NCI-H510A (cell line): ENCODE measurements at places on chromosomes 13 and 19.

DNA sequence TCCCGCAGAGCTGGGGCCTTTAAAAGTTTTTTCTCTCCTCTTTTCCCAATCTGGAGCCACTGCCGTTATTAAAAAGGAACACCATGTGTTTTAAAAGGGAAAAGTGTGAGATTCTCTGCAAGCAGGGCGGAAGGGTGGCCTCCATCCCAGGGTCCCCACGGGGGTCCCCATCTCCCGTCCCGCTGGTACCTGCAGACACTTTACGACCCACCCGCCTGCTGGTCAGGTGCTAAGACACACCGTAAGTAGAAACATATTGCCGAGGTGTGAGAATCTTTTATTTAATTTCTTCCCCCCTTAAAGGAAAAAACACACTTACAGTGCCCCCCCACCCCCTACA is 1.8 kb downstream of the CRLF1 start:
- no peak for DNase-seq

DNA sequence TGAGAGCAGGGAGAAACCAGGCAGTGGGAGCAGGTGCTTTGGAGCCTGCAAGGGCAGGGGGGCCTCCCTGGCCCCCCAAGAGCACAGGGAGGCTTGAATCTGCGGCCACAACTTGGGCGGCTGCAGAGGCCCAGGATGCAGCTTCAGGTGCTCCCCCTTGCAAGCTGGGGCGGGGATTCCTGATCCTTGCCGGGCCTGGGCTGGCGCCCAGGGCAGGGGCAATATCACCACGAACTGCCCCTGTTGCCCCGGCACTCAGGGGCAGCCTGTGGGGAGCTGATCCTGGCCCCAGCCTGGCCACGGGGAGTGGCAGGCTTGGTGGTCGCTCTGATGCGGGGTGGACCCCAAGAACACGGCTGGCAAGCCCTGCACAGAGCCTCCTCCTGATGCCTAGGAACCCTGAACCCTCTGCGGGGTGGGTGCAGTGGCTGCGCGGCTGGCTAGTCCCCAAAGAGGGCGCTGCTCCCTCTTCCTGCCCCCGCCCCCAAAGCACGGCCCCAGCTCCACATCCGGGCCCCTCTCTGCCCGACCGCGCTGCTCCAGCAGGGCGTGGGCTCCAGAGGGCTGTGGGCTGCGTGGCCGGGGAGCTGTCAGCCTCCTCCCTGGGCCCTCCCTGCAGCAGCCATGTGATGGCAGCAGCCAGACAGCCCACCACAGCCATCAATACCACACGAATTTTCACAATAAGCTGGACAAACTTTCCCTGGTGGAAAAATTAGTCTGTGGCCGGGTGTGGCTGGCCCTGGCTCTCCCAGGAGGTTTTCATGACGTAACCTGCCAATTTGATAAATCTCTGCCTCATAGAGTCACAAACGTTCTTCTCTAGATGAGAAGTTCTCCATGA is 21.0 kb downstream of the TNFSF9 start:
- no peak for DNase-seq

DNA sequence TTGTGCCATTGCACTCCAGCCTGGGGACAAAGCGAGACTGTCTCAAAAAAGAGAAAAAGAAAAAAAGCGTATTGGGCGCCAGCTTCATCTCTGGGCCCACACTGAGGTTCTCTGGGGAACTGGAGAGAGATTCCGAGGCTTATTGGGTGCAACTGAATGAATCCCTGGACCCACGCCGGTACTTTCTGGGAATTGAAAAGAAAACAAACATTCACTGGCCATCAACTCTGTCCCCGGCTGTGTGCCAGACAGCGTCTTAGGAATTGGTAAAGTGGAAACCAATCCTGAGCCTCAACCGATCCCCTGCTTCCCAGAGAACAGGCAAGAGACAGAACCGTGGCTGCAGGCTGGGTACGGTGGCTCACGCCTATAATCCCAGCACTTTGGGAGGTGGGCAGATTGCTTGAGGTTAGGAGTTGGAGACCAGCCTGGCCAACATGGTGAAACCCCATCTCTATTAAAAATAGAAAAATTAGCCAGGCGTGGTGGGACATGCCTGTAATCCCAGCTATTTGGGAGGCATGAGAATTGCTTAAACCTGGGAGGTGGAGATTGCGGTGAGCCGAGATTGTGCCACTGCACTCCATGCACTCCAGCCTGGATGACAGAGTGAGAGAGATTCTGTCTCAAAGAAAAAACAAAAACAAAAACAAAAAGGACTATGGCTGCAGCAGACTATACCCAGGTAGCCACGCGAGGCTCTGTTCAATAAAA is 8.6 kb downstream of the ANO8 start:
- no peak for DNase-seq

DNA sequence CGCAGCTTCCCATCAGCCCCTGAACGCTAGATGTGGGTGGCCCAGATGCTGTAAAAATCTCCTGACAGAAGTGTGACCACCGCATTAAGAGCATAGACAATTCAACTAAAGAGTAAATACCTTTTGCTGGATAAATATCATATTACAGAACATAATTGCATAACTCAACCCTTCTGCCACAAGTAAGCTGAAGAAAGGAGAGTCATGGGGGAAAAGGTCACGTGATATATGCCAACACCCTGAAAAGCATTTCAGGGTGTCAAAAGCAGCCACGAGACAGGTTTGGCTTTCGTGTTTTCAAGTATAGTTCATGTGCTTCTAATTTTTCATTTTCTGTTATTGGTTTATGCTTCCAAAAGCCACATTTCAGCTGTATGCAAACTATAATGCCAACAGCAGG is 71.3 kb downstream of the LHFPL6 start:
- no peak for DNase-seq

DNA sequence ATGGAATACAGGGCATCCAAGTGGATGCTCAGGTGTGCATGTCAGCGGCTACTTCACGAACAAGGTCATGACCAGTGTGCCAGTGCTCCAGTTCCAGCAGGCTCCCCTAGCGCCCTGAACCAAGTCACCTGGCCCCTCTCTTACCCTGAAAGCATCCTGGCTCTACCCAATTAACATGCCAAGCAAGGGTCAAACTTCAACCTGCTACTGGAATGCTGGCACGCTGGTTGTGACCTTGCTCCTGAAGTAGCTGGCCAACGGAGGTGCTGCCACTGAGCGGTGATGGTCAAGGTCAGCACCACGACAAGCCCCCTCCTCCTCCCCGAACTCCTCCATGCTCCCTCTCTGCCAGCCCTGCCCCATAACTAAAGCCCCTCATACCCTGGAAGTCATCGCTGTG is 96.0 kb downstream of the CRYL1 start:
- DNase-seq = no peak

DNA sequence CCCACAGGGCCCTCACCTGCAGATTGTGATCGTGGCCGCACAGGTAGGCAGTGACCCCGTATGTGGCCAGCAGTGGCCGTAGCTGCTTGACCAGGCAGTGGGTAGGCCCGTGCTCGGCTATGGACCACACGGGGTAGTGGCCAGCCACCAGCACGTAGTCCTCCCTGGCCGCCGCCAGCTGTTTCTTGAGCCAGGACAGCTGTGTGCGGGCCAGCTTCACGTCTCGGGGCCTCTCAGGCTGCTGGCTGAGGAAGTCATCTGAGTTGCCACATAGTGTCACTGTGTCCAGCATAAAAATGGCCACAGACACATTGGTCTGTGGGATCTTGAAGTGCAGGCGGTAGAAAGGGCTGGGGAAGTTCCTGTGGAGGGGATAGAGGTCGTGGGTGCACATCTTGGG is 1.2 kb downstream of the ACP5 start:
- no peak for DNase-seq

GRCh38 chr13:110398564-110399507 is 91.8 kb downstream of the COL4A2 start:
- no peak for DNase-seq

DNA sequence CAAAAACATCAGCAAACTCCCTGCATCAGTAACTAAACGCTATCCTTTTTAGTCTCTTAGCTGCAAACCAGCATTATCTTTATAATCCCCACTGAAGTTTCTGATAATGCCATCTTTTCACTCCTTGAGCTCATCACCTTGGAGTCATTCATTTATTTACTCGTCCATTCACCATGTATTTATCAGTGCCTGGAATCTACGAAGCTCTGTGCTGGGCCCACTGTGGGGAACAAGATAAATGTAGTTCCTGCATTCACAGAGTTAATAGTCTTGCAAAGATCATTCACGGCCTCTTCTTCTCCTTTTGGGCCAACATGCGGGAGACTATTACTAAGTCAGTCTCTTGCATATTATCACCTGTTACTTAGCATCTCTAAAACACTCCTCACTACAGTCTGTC is 89.4 kb downstream of the HS6ST3 start:
- no peak for DNase-seq

DNA sequence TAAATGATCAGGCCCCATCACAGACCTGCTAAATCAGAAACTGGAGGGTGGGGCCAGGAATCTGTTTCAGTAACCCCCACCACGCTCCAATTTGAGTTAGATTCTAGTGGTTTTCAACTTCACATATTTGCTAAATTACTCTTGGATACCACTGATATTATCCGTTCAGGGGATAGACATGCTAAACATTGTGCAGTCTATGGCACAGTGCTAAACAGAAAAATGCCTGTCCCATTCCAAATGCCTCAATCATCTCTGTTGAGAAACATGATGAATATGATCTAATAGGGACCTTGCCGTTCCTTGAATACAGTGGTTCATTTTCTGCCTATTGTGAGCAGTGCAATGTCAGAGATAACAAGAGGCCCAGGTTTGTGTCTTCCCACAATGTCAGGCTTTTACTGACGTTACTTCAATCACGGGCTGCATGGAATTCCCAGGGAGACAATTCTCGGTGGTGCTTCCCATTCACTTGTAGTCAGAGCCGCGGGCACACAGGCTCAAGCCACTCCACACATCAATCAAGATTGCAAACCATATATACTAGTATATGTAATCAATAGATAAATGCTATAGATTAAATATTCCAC is 52.7 kb downstream of the MYO16 start:
- DNase-seq = no peak

GRCh38 chr13:42702716-42703115 is 78.7 kb upstream of the FAM216B start:
- no peak for DNase-seq

DNA sequence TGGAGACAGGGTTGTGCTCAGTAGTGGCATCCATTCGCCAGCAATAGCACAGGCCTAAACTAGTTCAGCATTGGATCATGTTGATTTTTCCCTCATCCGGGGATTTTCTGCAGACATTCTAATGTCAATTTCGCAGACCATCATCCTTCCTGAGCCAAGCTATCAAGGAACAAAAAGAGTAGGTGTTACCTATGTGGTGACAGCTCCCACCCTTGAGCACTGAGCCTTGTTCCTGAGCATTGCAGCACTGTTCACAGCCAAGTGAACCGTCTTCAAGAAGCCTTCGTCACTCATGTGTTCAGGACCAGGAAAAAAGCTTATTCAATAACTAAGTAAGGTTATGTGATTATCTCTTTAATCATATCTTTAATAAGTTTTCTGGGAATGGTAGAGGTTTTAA is 576.2 kb downstream of the UQCRFS1 start:
- no peak for DNase-seq

DNA sequence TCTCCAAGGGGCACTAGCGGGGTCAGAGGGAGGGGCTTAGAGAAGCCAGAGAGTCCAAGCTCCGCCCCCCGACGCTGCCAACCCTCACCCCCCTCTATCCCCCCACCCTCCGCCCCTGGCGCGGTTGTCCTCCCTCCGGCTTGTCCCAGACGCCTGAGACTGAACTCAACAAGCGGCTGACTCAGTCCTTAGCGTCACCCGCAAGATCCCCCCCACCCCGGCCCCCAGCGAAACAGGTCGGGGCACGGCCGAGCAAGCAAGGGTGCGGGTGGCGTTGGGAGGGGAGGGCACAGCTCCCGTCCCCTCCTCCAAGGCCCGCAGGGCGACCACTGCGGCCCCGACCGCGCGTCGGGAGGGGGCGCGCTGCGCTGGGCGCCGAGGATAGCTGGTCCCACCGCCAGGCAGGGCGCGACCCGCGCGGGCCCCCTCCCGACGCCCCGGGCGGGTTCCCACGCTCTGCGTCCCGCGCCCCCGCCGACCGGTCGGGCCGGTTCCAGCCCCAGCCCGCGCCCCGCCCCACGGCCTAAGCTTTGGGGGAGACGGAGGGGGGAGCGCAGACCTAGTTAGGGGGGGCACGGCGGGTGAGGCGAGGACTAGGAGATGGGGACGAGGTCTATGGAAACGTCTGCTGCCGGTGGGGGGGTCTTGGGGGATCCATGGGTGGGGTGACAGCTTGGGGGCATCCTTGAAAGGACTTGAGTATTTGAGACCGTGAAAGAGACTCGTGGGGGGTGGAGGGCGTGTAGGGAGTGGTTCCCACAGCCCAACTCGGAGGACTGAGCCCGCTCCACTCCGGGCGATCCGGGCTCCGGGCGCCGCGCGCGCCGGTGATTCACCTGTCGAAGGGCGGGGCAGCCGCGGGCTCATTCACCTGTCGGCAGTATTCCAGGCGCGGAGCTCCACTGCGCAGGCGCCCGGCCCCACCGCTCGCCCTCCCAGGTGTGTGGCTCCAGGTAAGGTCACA is 5.1 kb downstream of the NOTCH3 start:
- DNase-seq = peak; percentile 92

DNA sequence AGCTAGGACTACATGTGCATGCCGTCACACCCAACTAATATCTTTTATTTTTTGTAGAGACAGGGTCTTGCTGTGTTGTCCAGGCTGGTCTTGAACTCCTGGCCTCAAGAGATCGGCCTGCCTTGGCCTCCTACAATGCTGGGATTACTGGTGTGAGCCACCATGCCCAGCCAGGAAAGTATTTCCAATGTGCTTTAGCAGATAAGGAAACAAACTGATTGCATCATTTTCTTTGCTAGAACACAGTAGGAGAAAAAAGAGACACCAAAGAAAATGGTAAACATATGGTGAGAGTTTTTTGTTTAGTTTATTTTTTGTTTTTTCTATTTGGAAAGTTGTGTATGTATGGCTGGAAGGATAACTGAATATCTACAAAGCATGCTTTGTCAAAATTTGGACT is 46.9 kb upstream of the AKAP11 start:
- no peak for DNase-seq

- no peak for DNase-seq
Observed at GRCh38 chr19:7790416-7790815, 27.4 kb downstream of the CLEC4M start.

DNA sequence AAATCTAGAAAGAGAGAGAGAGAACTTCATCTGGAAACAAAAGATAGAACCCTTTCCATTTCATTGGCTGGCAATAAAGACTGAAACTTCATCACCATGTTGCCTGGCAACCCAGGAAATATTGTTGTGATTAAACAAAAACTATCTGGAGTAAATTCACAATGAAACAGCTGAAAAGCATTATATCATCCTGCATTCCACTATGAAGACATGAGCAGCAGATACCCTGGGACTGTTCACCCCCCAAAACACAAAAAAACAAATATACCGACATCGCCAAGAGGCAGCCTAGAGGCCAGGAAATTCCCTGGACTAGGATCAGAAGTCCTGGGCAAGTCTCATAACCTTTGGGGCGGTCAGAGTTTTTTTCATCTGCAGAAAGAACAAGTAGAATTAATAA is 158.3 kb downstream of the FOXO1 start:
- DNase-seq = no peak

GRCh38 chr19:3057275-3057714 is 5.0 kb downstream of the TLE5 start:
- DNase-seq = peak; percentile 51

DNA sequence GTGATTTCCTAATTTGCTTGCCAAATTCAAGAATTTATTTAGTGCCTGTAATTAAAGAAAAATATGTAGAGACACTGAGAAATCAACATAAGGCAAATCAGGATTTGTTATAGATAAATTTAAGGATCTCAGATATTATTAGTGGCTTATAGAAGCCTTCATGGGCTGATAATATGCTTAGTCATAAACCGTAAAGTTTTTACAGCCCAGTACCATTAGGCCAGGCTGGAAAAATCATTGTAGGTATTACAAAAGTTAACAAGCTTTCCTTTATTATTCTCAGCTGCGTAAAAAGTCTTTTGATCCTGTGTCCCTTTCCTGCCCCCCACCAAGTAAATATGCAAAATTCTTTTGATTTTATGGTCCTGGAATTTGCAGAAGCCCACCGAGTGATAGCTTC is 58.2 kb downstream of the SLITRK6 start:
- no peak for DNase-seq
